ENCODE measurements at places on chromosomes 3 and 15.

- DNase-seq, result no peak
These were observed 74.6 kb downstream of the GTPBP8 start for GRCh38 chr3:113065336-113065735.

- no peak for DNase-seq
These were observed 704.8 kb upstream of the CBLB start for GRCh38 chr3:106573605-106574004.

- DNase-seq, result no peak
These were observed 21.1 kb downstream of the MAPK6 start for GRCh38 chr15:52039925-52040781.

GRCh38 chr3:155704771-155705559 is 39.9 kb downstream of the PLCH1 start:
- no peak for DNase-seq

GRCh38 chr15:64349375-64349774 is 6.6 kb downstream of the CSNK1G1 start:
- DNase-seq, result no peak
